ENCODE measurements at places on chromosomes 6 and 20.

- DNase-seq = no peak
Measured at GRCh38 chr6:64012351-64013001, 376.9 kb downstream of the PHF3 start.

DNA sequence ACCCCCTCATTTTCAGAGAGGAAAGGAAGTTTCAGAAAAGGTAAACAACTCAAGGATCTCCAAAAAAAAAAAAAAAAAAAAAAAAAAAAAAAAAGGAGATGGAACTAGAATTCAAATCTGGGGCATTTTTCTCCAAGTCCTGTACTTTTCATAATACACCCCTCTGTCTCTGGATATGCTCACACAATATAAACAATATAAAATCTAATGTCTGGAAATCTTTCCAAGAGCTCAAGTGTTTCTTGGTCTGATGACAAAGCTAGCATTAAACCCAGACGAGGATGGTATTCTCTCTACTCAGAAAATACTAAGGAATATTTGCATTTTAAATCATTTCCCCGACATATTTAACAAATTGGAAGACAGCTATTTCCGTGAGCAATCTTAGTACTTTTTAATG lies 5.8 kb downstream of the GCM1 start:
- no peak for DNase-seq

DNA sequence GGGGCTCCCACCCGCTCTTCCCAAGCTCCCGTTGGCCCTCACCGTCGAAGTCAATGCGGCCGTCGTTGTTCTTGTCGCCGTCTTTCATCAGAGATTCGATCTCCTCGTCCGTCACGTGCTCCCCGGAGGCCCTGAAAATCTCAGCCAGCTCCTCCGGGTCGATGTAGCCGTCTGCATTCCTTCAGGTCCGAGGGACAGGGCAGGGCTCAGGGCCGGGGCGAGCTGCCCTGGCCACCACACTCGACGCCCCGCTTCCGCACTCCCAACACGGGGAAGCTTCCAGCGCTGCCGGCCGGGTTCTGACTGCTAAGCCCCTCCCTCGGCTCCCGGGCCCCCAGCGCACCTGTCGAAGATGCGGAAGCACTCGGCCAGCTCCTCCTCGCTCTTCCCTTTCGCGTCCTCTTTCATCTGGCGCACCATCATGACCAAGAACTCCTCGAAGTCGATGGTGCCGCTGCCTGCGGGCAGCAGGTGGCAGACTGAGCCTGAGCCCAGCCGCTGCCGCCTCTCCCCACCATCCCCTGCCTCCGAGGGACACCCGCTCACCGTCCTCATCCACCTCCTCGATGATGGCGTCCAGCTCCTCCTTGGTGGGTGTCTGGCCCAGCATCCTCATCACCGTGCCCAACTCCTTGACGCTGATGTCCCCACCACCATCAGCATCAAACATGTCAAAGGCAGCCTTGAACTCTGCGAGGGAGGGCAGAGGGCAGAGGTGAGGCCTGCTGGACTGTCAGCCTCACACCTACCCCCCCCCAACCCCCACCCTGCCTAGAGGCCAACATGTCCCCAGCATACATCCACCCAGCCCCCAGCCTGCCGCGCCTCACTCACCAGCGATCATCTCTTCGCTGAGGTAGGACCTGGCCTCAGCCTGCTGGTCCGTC lies 2.9 kb downstream of the TNNC2 start:
- DNase-seq = no peak

- DNase-seq = no peak
Measured at GRCh38 chr6:125393449-125393858, 91.7 kb upstream of the HDDC2 start.

DNA sequence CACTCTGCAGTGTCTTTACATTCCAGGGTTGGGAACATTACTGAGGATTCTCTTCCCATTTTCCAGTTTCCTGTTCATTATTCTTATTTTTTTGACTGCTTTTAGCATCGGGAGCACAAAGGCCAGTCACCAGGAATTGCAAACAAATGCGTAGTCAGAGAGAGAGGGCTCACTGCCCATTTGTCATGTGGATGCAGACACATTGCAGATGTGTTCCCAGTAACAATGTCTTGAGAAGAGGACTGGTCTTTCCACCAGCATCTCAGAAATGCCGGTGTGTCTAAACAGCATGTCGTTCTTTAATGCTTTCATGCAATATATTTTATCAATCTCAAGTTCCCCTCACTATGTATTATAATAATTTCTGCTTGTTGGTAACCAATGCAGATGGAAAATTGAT lies 952 bp upstream of the TAAR6 start:
- no peak for DNase-seq

DNA sequence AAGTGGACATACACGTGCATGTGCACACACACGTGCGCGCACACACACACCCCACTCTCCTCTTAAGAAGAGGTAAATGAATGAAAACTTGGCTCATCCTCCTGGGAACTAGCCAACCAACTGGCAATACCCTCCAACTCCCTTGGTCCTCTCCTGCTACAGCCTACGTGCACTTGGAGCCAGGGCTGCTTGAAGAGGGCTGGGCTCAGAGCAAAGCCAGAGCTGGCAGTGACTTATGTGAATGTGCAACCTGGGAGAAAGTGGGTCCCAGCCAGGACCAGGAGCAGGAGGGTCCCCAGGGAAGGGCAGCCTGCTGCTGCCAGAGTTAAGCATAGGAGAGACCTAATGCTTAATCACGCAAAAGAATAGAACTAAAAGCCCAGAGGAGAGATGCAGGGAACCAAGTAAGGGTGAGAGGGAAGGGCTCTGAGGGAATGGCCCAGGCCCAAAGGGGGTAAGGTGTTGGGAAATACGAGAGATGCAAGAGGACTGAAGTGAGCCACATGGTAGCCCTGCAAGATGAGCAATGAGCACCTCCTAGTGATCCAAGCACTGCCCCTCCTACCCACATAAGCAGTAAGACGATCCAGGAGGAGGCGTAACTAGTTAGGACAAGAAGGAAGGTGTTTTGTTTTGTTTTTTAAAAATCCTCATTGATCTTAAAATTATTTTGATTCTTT lies 24.7 kb downstream of the TRAF3IP2 start:
- DNase-seq = no peak

DNA sequence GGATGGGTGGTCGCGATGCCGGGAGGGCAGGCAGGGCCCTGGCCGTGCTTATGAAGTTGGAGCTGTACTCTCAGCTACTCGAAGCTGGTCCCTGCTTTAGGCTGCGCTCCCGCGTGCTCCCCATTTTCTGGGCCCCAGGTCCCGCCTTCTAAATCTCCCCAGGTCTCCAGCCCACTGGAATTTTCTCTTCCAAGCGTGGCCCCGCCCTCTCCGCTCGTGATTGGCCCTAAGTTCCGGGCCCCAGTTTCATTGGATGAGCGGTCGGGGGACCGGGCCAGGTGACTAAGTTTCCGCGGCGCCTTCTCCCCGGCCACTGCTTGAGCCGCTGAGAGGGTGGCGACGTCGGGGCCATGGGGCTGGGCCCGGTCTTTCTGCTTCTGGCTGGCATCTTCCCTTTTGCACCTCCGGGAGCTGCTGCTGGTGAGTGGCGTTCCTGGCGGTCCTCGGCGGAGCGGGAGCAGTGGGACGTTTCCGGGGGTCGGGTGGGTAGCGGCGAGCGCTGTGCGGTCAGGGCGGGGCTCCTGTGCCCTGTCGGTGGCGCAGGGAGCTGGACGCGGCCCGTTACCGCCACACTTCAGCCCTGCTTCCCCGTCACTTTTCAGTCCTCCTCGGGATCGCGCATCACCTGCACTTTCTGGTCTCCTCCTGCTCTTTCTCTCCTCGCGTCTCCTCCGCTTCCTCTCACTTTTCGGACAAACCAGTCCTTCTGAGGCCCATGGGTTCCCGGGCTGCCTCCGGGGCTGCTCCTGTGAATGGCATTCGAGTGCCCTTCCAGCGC lies at the start of gene MICA:
Gene MICA (plus strand): TSS at position 313 of the 778 bp plus-strand sequence. CDS start 38 bp downstream, at position 351.
- no peak for DNase-seq

- DNase-seq = no peak
Measured at GRCh38 chr6:24599179-24599578, 46.8 kb downstream of the KIAA0319 start.

DNA sequence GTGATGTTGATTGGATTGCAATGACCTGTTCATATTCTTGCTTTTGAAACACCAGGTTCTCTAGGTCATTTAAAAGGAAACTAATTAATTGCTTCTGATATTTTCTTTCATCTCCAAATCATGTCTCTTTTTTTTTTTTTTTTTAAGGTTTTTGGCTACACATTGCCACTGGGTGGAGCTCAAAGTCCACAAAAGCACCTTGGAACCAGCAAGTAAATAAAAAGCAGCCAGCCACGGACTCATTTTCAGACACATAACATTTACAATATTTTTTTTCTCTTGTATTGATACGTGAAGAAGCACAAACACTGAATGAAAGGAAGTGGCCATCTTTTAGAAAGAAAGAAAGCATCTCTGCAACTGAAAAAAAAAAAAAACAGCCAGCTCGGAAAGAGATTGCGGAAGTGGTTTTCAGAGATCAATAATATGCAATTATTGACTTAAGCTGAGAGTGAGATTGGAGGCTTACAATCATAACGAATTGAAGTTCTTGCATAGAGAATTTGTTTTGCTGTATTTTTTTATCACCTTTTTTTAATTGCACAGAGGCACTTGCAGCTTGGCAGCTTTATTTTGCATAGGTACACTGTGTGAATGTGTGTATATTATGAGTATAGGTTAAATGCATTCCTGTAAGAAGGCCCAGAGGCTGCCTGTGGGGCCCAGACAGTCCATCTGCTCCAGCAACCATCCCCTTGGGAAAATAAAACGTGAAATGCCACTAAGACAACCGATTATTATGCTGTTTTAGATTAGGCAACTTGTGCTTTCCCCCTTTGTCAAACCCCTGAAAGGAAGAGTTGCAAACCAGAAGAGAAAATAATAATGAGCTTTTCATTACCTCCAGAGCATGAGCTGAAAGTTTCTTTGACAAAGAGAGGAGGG lies 28.2 kb downstream of the CGA start:
- DNase-seq = no peak

DNA sequence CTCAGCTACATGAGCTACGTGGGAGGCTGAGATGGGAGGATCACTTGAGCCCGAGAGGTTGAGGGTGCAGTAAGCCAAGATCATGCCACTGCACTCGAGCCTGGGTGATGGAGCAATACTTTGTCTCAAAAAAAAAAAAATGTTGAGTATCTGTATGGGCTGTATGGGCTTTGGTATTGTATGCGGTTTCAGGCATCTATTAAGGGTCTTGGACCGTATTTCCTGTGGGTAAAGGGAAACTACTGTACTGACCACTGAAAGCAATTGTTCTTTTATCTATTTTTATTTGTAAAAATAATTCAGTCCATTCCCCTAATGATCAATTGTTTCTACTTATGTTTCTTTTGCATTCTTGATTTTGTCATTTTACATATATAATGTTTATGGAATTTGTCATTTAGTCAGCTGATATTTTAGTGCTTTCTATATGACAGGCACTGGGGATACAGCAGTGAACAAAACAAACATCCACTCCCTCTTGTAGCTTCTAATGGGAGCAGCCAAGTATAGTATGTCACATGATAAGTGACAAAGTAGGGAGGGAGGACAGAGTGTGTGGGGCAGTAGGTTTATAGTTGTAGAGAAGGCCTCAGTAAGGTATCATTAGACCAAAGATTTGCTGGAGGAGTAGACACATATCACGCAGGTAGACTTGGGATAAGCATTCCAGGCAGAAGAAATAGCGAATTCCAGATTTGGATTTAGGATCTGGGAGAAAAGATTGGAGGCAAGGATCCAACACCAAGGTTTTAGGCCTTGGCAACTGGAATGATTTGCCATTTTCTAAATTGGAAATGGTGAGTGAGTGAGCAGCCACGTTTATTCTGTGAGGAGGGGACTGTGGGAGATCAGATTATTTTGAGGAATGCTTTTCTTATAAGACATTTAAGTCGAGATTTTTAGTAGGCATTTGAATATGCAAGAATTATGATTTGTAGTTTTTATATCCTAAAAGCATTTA lies 6.0 kb downstream of the PCMT1 start:
- DNase-seq = no peak

- DNase-seq = no peak
Measured at GRCh38 chr6:167722634-167723309, 103.9 kb upstream of the AFDN start.

DNA sequence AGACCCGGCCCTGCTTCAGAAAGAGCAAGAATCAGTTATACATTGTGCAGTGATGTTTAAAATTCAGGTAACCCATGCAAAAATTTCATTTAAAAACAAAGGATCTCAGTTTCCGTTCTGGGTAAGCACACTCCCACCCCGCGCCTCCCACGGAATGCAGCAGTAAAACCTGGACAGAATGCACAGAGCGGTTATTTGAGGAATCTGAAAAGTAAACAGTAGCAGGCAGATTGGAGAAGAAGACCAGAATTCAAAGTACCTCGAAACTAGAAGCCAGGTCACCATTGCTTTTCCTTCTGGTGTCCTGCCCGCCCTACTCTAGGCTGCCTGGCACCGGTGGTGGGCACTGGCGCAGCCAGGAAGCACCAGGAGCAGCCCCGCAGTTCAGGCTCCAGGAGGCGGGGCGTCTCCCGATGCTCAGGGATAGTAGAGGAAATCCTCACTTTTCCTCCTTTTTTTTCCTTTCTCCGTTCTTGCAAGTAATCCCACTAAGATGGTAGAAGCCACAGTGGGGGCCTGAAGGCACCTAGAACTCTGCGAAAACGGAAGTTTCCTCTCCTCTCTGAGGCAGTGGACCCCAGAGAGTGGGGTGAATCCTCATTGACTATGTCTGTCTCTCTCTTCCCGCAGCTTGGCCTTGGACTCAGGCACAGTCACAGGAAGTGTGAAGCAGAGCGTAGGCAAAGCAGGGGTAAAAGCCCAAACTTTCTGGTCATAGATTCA lies 28.3 kb downstream of the METTL24 start:
- no peak for DNase-seq

GRCh38 chr6:32436995-32437836 lies 2.5 kb upstream of the HLA-DRA start:
- peak; percentile 48 for DNase-seq

DNA sequence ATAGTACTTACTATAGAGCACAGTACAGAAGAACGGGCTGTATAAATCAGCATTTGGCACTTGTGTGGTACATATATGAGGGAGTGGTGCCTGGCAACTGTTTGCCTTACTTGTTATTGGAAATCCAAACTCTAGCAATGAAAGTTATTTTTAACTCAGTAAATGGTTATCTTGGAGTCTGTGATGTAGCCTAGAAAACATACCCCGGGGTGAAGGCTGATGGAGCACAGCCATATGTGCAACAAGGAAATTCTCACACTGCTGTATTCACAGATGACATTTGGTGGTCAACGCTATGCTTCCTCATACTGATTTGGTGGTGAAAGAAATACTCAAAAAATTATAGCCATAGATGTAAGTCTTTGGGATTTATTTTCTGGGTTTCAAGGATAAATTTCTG lies 807.5 kb upstream of the FLRT3 start:
- DNase-seq = no peak

DNA sequence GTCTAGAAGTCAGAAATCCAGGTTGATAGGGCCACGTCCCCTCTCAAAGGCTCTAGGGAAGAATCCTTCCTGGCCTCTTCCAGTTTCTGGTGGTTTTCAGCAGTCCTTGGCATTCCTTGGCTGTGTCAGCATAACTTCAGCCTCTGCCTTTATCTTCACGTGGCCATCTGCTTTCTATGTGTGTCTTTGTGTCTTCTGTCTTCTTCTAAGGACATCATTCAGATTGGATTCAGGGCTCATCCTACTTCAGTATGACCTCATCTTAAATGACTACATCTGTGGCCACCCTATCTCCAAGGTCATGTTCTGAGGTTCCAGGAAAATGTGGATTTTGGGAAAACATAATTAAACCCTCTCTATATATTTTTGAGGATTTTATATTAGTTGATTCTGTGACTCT lies 23.0 kb downstream of the C6orf89 start:
- no peak for DNase-seq

All from SIG-M5 (cell line).